Hepatic stellate cell (primary cell): ENCODE measurements at places on chromosomes 12 and 14.
A peak's percentile ranks its signal among the peaks of the same experiment; 100 is the strongest.

- peak; percentile 45 for DNase-seq
Measured at GRCh38 chr14:102164241-102164641, 24.5 kb downstream of the WDR20 start.

- no peak for DNase-seq
Measured at GRCh38 chr14:89481196-89481595, 64.2 kb upstream of the FOXN3 start.

DNA sequence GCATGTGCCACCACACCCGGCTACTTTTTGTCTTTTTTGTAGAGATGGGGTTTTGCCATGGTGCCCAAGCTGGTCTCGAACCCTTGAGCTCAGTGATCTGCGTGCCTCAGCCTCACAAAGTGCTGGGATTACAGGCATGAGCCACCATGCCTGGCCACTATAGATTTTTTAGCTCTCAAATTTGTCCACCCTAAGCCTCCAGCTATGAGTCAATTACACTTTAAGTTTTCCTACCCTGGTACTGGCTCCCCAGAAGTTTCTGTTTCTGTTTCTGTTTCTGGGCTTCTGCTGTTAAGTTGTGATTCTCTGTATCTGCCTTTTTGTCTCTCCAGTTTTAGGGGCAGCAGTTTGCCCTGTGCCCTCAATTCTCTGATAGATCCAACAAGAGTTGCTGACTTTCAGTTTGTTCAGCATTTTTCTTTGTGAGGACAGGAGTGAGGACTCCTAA is 4.4 kb upstream of the TINF2 start:
- no peak for DNase-seq

DNA sequence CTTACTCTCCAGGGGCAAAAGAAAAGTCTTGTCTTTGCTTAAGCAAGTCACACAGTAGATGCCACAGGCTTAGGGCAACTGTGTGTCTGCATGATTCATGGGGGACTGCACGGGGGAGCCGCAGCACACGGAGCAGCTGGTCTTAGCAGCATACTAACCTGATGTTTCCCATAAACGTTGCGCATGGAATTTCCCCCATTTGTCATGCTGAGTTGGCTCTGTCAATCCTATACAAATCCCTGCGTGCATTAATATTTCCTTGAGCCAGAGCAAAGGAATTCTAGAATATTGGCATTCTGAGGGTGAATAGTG is 71.2 kb downstream of the SAMD4A start:
- no peak for DNase-seq
